GM13977 (cell line): ENCODE measurements at places on chromosomes 4 and X.

GRCh38 chr4:117907646-117908045, 126.6 kb upstream of the NDST3 start:
- no peak for DNase-seq

GRCh38 chrX:72479324-72480274, 93.0 kb downstream of the HDAC8 start:
- no peak for DNase-seq

DNA sequence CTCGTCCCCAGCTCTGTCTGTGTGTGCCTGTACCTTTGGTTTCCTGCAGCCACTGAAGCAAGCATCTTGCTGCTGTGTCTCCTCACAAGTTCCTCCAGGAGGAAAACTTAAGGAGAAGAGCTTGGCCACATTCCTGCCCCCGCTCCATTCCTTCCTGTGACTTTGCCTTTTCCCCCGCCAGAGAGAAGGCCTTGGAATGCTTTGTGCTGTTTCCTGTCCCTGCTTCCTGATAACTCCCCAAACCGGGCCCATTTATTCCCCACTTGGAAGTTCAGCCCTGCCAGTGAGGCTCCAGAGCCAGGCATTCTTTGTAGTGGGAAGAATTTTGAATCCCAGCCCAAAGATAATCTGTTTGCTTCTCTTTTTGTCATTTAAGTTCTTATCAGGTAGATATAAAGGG, 33.1 kb downstream of the SMIM10L2A start:
- DNase-seq = no peak

- DNase-seq = no peak
Observed at GRCh38 chr4:57154926-57155325, 44.7 kb upstream of the IGFBP7 start.

DNA sequence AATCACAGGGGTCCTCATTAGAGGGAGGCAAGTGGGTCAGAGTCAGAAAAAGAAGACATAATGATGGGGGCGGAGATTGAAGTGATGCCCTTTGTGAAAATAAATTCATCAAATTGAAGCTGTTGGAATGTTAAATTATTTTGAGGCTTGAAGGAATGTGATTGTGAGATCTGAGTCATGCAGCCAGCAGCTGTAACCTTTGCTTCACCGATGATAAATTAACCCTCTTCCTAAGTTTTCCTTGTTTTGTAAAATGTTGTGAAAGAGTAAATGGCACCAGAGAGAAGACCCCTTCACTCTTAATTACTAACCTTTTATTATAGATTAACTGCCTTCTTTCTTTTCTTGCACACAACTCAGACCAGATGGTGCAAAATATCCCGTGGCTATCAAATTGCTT, 47.7 kb upstream of the FAM9A start:
- no peak for DNase-seq

- no peak for DNase-seq
Observed at GRCh38 chrX:109926743-109927662, 75.9 kb upstream of the TMEM164 start.

DNA sequence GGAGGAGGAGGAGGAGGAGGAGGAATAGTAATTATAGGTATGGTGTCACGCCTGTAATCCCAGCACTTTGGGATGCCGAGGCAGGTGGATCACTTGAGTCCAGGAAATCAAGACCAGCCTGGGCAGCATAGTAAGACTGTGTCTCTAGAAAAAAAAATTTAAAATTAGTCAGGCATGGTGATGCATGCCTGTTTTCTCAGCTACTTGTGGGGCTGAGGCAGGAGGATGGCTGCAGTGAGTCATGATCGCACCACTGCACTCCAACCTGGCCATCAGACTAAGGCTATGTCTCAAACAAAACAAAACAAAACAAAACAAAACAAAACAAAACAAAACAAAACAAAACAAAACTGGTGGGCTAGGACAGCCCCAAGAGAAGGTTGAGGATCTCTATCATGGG, 3.0 kb downstream of the STARD8 start:
- no peak for DNase-seq

DNA sequence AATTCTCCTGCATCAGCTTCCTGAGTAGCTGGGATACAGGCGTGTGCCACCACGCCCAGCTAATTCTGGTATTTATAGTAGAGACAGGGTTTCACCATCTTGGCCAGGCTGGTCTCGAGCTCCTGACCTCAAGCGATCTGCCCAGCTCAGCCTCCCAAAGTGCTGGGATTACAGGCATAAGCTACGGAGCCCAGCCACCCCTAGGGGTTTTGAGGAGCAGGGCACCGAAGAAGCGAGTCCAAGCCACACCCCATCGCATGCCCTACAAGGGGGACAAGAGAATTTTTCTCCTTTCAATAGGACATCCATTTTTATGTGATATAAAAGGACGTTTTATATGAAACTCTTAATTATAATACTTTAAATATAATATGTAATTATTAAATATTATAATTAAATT, 13.9 kb upstream of the KLF3 start:
- no peak for DNase-seq

DNA sequence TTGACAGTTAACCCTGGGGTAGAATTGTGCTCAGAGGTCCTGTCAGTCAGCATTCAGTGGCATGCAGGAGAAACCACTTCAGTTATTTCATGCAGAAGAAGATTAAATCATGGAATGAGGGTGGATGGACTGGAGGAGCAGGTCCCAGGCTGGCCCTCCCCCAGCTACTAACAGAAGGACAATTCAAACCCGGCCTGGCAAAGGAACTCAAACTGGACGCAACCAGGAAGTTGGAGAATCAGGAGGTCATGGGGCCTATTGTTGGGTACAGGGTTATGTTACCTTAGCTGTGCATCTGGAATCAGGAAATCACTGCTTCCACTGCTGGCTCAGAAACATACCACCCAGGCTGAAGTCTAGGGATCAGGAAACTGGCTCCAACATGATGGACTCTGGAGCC, 121.4 kb downstream of the GPAT3 start:
- no peak for DNase-seq

DNA sequence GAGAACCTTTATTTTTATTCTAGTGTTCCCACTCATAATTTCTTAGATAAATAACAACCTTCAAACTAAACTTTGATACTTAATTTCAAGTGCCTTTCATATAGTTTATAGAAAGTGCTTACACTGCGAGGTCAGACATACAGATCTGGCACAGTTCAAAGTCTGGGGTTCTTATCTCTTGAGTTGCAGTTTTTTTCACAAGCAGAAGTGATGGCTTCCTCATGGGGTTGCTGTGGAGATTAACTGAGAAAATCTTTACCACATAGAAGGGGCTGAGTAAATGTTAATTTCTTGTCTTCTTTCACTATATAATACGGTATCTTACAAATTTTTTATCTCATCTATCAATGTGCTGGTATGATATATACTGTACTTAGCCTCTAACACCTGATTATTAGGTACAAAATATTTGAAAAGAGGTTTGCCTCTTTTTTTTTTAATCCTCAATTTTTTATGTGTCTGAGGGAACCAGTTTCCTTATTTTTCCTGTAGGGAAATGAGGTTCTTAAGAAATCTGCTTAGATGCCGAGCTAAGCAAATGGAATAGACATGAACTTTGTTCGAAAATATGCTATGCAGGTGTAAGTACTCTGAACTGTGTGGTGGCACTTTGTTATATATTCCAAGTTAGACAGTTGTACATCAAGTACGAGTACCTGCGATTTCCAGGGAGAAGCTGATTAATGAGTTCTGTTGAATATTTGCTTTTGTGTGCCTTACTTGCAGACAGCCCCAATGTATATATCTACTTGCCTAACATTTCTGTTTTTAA, 3.3 kb downstream of the ING2 start:
- no peak for DNase-seq

GRCh38 chrX:150436195-150436594, 73.1 kb downstream of the MAMLD1 start:
- no peak for DNase-seq

DNA sequence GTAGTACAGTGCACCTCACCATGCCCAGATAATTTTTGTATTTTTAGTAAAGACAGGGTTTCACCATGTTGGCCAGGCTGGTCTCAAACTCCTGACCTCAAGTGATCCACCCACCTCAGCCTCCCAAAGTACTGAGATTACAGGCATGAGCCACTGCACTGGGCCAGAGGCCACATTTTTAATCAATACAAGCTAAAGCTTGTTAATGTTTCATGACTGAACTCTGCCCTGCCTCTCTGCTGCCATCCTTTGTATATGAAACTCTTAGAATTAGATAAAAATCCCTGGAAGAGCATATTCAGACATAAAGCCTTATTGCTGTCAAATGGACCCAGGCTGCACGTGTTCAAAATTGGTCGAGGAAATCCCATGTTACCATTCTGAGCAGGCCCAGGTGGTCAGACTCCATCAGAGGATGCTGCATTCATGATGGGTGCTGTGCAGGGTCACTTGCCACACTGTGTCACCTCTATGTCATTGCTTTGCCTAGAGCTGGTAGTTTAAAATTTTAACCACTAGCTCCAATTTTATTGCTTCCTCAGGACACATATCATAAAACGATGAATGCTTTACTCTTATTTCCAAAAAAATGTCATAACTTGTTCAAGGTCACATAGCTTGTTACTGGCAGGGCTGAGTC, 45.2 kb downstream of the LNX1 start:
- DNase-seq = no peak

GRCh38 chr4:36224972-36225903, 19.1 kb downstream of the ARAP2 start:
- DNase-seq = no peak

GRCh38 chrX:153507484-153508178, 9.8 kb upstream of the ATP2B3 start:
- peak; percentile 93 for DNase-seq

GRCh38 chr4:89276296-89276695, 31.3 kb downstream of the GPRIN3 start:
- no peak for DNase-seq

- DNase-seq = no peak
Observed at GRCh38 chr4:139624441-139625092, 41.1 kb upstream of the MGST2 start.

- DNase-seq = peak; percentile 7
Observed at GRCh38 chrX:11944501-11944900, 186.5 kb downstream of the MSL3 start.

DNA sequence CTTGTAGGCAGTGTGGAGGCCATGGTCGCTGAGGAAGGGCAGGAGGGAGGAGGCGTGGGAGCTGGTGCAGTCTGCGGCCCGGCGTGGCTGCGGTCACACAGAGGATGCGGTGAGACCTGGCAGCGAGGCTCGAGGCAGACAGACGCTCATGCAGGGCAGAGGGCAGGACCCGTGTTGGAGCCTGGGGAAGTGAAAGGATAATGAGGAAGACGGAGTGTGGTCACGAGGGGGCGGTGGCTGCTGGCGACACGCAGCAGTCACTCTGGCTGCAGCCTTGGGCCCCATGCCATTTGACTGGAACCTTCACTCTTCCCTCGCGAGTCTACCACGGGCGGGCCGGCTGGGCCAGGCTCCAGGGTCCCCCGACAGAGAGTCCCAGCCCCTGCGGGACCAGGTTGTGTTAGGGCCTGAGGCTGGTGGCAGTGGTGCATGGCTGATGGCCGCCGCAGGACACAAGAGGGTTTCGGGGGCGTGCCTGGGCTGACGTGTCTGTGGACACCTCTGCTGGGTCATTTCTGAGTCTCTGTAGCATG, 68.8 kb upstream of the HGFAC start:
- no peak for DNase-seq

- no peak for DNase-seq
Observed at GRCh38 chr4:103011378-103012025, 8.0 kb downstream of the SLC9B1 start.

DNA sequence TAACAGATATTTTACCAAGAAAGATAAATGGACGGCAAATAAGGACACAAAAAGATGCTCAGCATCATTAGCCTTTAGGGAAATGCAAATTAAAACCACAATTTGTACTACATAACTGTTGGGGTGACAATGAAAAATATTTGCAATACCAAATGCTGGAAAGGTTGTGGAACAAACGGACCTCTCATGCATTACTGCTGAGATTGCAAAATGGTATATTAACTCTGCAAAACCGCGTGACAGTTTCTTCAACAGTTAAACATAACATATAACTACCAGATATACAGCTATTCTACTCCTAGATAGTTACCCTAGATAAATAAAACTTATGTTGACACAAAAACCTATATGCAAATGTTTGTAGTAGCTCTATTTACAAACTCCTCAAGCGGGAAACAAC, 6.3 kb upstream of the OTC start:
- no peak for DNase-seq

DNA sequence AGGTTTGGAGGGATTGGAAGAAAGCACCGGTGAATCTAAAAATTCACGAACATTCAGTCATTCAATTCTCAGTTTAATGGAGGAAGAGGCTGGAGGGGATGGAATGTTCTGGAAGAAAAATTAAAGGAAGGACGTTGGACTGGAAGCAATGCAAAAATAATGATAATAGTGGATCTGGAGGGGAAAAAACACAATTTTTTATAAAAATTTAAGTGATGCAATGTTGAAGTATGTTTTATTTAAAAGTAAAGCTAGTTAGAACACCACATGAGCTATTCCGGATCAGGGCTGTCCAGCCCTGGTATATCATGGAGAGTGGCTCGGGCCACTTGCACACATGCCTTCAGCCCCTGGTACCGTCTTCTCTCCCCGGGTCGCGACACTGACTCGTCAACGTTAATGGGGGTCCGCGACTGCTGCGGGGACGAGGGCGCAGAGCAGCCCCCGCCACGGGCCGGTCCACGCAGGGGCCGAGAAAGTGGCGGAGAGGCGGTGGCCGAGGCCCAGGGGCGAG, 204.6 kb downstream of the TENM3 start:
- no peak for DNase-seq

DNA sequence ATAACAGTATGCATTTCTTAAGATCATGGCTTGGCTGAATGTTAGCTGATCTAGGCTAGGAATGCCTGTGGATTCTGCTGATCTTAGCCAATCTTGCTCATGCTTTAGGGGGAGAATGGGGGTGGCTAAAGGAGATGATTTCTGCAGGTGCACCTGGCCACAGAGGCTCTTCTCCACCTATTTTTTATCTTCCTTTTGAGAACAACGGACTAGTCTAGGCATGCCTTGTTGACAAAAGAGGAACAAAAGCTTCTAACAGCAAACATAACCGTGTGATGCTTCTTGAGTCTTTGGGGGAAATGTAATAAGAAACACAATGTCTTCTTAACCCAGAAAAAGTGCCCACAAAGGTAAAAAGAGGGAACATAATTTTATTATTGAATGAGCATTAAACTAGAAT, 743.5 kb downstream of the ARAP2 start:
- no peak for DNase-seq

DNA sequence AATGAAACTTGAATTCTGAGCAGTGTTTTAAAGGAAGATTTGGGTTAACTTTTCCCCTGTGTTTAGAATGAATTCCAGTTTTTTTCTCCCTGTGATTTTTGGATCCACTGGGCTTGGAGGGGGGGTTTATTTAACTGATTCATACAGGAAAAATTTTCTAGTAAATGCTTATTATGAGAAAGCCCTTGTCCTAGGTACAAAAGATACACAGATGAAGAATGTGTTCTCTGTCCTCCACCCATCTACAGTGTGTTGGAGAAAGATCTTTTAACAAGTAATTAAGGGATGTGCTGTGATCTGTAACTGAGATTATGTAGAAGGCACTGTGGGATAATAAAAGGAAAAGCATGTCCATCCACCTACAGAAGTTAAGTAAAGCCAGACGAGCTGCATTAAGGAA, 103.9 kb downstream of the STIM2 start:
- DNase-seq = no peak
